ENCODE measurements at places on chromosomes 1 and 21. TPM values are rescaled to one million over a fixed set of nuclear protein-coding genes. Genes with fewer than 3 reads are reported as not detected.

The RCSD1 gene
- 26.0 TPM for total RNA-seq

The LEFTY1 gene
- total RNA-seq, result 3.9 TPM

The C1QC gene
- total RNA-seq, result 40.5 TPM

The SLAMF7 gene
- 0.58 TPM for total RNA-seq

The PHACTR4 gene
- total RNA-seq, result 21.0 TPM

The NLRP3 gene
- total RNA-seq, result 4.0 TPM

The DAB1 gene
- 2.8 TPM for total RNA-seq

The TENT5C gene
- 35.0 TPM for total RNA-seq

The HENMT1 gene
- 6.2 TPM for total RNA-seq

The CR1 gene
- total RNA-seq, result 14.7 TPM

The GPR161 gene
- 14.5 TPM for total RNA-seq

The NUF2 gene
- total RNA-seq, result 14.4 TPM

The BEND5 gene
- total RNA-seq, result 12.0 TPM

The TRABD2B gene
- total RNA-seq, result 6.4 TPM

The SPATA21 gene
- not detected for total RNA-seq

The PIGC gene
- 33.9 TPM for total RNA-seq

The MAP3K7CL gene
- 6.1 TPM for total RNA-seq

The FALEC gene
- not detected for total RNA-seq

The OR2T2 gene
- total RNA-seq, result 0.06 TPM

The CDCA8 gene
- total RNA-seq, result 5.4 TPM

The HES5 gene
- total RNA-seq, result 4.1 TPM

The KRTAP13-2 gene
- not detected for total RNA-seq

The P3R3URF gene
- total RNA-seq, result not detected

The NPR1 gene
- total RNA-seq, result 61.4 TPM

The NT5C1A gene
- 4.1 TPM for total RNA-seq

The MATN1 gene
- 0.47 TPM for total RNA-seq

The PGLYRP4 gene
- total RNA-seq, result not detected

The TNFRSF18 gene
- 1.2 TPM for total RNA-seq

The DMBX1 gene
- total RNA-seq, result not detected

The HMGCS2 gene
- total RNA-seq, result 36.5 TPM

The BATF3 gene
- total RNA-seq, result 1.9 TPM

The CELA2B gene
- total RNA-seq, result not detected

The OLFML3 gene
- total RNA-seq, result 102 TPM

The MROH7 gene
- total RNA-seq, result 7.9 TPM

The TEX50 gene
- not detected for total RNA-seq

The OLFML2B gene
- total RNA-seq, result 11.5 TPM

The AMY2A gene
- not detected for total RNA-seq

The GJA9 gene
- not detected for total RNA-seq

The IGSF21 gene
- total RNA-seq, result 0.88 TPM

The E2F2 gene
- total RNA-seq, result 9.0 TPM

The PDC gene
- not detected for total RNA-seq

The RAD54L gene
- 6.7 TPM for total RNA-seq

The MEX3A gene
- 29.6 TPM for total RNA-seq

The ADGRL2 gene
- 191 TPM for total RNA-seq

The AQP10 gene
- total RNA-seq, result 0.12 TPM

The HES4 gene
- total RNA-seq, result 46.8 TPM

The C1QA gene
- total RNA-seq, result 51.6 TPM

The LYPD8 gene
- not detected for total RNA-seq

The SLC2A5 gene
- total RNA-seq, result 7.5 TPM

The PRAMEF12 gene
- total RNA-seq, result not detected

The OR2G6 gene
- not detected for total RNA-seq

The SAMSN1 gene
- total RNA-seq, result 6.2 TPM

The FMO5 gene
- total RNA-seq, result 5.1 TPM

The PTPN7 gene
- total RNA-seq, result 3.0 TPM
